ENCODE measurements at places on chromosomes 1 and 21.
A peak's percentile ranks its signal among the peaks of the same experiment; 100 is the strongest.

- DNase-seq, result no peak
Observed at GRCh38 chr1:179321533-179322216, 28.1 kb downstream of the SOAT1 start.

DNA sequence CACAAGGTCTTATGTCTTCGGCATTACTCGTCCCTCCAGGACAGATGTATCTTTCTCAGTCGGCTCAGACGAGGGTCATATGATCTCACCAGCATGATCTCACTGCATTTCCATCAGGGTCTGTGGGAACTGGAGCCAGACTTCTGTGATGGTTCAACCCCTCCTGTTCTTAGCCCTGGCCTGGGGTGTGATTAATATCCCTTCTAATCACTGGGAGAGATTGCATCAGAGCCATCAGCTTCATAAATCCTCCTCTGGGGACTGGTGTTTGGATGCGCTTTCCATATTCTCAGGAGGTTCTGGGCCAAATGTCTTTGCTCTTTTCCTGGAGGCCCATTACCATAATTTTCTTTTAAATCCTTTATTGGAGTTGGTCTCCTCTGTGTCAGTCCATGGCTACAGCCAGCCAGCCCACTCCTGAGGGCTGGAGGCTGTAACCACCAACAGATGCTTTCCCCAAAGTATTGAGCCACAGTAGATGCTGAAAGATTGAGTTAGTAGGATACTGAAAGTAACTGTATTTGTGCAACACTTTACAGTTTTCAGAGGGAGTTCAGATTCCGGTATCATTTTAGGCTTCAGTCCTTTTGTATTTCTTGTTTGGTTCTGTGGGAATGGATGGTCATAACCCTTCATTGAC, 20.0 kb downstream of the CACNA1E start:
- no peak for DNase-seq

DNA sequence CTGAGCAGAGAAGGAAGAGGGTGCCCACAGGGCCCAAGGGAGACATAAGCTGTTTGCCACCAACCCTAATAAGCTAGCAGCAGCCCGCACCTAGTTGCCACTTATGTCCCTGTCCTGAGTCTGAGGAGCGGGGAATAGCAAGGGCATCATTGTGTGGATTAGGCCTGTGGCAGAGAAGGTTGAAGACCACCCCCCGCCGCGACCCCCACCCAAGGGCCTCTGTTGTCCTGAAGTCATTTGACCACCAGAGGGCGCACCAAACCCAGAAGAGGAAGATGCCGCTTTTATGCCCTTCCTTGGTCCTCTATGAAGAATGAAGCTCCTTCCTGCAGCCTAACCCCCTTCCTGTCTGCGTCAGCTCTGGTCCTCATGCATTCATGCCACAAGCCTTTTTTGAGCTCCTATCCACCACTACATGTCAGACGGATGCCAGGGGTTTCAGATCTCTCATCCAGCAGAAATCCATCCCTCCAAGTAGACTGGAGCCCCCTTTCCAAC, 16.6 kb downstream of the RHBG start:
- peak; percentile 53 for DNase-seq

- DNase-seq, result no peak
Observed at GRCh38 chr1:216740331-216740730, 17.1 kb upstream of the ESRRG start.

DNA sequence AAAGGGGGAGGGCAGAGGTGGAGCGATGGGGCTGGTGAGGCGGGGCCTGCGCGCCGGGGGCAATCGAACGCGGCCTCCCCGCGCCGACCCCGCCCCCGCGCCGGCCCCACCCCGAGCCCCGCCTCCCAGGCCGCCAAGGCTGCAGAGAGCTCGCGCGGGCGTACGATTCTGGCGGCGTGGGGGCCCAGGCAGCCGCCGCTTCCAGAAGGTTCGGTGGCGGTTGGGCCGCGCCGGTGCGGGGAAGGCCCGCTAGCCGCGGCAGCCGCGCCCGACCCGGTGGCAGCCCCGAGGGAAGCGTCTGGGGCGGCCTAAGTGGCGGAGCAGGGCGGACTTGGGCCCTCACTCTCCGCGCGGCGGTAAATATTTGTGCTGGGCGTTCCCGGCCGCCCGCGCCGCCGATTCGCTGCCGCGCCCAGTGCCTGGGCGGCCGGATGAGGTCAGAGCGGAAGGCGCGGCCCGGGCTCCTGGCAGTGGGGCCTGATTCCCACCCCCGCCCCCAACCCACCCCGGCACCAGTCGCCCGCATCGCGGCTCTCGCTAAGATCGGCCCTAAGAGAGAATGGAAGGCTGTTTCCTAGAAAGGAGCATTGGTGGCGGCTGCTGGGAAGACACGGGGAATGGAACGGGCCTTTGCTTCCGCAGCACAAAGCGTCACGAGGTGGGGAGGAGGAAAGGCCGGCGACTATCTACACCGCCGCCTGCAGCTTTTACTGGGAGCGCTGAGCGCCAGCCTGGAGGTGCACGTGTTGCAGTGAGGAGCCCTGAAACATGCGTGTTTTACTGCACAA, at the start of gene ACOT7:
TSS of gene ACOT7 (minus strand) at position 368 of the 788 bp plus-strand sequence. CDS start 368 bp downstream, outside the sequence.
- peak; percentile 83 for DNase-seq

Measured in ACHN (cell line).